ENCODE measurements at places on chromosomes 1 and 21.

DNA sequence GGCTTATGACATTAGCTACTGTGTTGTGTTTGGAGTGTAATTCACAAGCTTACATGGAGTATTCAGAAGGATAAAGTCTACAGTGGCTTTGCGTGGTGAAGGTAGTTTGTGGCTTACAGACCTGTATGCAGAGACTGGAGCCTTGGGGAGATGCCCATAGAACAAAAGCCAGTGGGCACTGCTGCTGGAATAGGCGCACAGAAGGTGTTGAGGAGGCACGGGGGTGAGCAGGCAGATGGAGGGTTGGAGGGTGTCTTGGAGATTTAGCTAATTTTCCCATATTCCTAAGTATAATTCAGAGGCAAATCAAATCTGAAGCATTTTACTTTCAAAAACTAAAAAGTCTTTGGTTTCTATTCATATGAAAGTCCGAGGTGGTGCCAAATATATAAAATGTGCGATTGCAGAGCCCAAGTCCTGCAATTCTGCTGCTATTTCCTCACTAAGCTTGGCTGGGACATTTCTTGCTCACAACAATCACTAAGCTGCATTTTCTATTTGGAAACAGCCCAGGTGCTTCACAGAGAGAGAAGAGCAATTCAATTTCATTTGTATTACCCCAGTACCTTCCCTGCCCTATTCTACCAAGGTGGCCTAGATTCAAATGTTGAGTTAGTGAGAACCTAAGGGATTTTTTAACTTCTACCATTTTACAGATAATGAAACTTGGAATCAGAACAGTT, 48.5 kb downstream of the FH start:
- DNase-seq, result no peak

DNA sequence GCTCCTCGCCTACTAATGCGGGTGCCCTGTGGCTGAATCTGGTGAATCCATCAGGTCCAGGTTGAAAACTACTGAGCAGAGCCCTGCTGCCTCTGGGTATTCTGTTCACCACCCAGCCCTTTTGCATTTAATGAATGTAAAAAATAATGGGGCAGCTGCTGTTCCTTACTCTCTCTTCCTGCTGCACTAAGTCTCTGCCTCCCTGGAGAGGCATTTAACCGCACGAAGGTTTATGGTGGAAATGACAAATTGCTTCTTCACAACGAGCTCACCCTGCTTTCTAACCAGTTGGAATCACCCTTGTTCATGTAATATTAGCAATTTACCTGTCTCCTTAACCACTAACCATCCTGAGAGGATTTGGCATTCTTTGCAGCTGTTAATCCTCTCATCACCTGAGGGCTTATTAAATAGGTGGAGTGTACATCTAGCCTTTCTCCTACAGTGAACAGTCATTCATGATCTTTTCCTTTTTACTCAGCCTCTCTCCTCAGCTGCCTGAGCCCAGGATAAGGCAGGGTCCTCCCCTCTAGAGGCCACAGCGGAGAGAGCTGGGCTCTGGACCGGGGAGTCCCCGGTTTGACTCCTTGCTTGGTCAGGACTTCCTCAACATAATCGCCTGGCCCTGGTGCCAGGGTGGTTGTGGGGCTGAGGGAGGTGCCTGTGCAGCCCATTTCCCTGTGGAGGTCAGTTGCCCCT, 97.6 kb downstream of the NOS1AP start:
- no peak for DNase-seq

DNA sequence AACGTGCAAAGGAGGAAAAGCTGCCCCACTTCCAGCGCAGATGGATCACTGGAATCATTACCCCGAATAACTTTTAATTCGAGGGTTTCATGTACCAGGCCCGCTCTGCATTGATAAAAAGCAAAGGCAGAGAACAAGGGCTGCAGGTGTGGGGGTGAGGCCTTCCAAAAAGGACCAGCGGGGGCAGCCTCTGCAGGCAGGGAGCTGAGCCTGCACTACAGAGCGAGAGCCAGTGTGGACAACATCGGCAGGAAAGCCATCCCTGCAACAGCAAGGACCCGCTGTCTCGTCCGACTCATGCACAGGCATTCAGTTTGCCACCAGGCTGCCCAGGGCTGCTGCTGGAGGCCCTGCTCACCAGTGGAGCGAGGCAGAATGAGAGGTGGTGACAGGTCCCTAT, 27.1 kb upstream of the AJAP1 start:
- no peak for DNase-seq

- DNase-seq, result no peak
Measured at GRCh38 chr1:114099268-114099667, 54.4 kb downstream of the SYT6 start.

DNA sequence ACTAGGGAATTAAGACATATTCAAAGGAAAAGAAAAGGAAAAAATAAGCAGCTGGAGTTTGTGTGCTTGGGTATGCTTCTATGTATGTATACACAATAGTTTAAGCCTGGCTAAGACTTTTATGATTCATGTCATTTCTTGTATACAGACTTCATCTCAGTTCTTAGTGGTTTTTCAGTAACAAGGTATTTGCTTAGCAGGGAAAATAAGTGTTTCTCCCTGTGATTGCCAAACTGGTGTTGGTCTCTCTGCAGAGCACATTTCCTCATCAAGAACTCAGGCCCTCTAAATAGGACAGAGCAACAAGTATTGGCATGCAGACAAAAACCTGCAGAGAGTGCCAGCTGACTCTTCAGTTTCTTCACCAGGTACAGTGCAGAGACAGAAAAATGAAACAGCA, 484.4 kb upstream of the ZRANB2 start:
- DNase-seq, result no peak

DNA sequence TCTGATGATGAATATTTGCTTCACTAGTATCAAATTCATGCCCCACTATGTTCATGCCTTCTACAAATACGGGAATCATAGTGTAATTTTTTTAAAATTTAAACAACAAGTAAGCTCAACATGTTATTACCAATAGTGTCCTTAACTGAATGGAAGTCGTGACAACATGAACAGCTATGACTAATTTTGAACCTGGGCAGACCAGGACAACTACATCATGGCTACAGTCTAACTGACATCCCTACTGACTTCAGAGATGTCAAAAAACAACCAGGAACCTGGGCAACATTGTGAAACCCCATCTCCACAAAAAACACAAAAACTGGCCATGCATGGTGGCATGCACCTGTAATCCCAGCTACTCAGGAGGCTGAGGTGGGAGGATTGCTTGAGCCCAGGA, 33.5 kb upstream of the RAP1A start:
- no peak for DNase-seq

GRCh38 chr1:8349473-8349865, 31.6 kb downstream of the SLC45A1 start:
- no peak for DNase-seq

DNA sequence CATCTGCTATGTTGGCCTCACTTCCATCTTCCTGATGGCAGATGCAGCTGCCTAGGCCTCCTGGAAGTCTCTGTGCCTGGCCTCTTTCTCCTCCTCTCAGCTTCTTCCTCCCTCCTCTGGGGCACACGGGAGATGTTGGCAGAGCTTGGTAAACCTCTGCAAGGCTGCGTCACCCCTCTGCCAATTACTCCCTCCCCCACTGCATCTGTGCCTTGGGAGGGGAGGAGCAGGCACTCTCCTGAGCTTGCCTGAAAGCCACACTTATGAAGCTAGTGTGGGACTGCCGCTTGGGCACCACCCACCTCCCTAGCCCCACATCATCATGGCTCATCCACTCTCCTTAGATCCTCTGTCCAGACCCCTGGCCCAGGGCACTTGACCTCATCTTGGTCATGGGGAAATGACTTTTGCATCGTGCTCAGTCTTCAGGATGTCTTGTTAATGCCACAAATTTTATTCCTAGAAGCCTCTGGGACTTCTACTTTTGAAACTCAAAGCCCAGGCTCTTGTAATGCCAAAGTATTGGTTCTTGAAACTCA, 7.3 kb upstream of the TMEM51 start:
- no peak for DNase-seq

Measured in effector CD4-positive, alpha-beta T cell (primary cell).